ENCODE measurements at places on chromosomes 7 and 10. TPM values are rescaled to one million over a fixed set of nuclear protein-coding genes. Genes with fewer than 3 reads are reported as not detected.

DNA sequence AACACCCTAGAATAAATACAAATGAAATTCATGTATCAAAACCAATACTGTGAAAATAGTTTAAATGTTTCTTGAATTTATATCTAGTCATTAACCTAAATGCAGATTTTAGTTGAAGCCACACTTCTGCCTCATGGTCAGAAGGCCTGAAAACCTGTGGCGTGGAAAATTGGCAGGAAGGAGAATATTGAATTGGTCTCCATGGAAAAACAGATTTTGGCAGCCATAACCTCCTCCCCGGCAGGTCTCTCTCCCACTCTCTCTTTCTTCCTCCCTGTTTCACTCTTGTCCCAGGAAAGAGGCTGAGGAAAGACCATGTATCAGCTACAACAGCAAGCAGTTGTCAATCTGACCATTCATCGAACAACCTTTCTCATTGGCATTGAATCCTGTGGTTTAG is 160.6 kb upstream of the YAE1 start:
- DNase-seq: no peak

GRCh38 chr7:3063016-3063753 is 19.5 kb upstream of the CARD11 start:
- DNase-seq: no peak

DNA sequence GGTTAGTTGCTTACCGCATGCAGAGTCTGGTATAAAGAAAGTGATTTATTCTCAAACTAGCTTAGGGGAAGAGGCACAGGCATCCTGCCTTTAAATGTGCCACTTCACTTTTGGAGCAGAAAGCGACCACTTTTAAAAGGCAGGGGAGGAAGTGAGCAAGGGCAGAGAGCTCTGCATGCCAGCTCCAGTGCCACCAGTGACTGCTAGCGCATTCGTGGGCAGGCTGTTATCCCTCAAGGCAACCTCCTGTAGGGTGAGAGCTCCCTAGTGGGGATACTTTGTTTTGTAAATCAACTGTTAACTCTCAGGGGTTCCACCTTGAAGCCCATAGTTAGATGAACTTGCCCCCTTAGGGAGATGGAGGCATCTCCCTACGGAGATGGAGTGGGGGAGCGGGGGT is 29.4 kb upstream of the GRB10 start:
- DNase-seq: no peak

GRCh38 chr10:21907436-21907835 is 96.1 kb downstream of the DNAJC1 start:
- no peak for DNase-seq

DNA sequence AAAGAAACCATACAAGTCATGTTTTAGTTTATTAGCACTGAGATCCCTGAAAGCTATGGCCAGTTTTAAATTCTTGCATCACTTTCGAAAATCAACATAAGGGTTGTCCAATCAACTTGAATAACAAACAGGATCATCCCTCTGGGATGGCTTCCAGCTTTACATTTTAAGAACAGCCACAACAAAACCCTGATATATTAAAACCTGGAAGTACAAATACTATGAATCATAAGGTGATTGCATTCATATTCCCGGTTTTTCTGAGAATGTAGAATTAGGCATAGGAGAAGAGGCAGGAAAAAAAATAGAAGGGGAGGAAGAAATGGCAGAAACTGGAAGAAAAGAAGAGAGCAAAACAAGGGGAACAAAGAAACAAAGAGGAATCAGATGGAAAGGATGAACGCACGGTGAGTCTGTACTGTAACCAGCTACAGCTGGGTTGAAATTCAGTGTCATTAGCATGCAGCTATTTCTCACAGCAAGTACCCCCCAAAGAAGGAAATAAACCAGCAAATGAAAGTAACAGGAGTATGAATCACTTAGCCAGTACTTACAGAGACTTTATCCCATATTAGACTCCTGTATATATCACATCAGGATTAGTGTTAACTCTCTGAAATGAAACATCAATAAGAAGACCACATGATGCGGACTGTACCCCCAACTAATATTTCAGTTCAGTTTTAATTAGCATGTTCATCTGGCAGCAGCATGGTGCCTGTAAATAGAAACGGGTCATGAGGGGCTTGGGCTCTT is 301.3 kb downstream of the RNLS start:
- DNase-seq: no peak

GRCh38 chr10:58512491-58513187 is at the start of gene BICC1:
BICC1 (plus strand) TSS chr10:58512872; CDS start chr10:58513144, 272 bp downstream.
- peak; percentile 57 for DNase-seq

GRCh38 chr10:113646336-113647201 is 17.3 kb downstream of the NRAP start:
- DNase-seq: no peak

- DNase-seq: no peak
These were observed 114.8 kb downstream of the FAM53B start for GRCh38 chr10:124629415-124629814.

GRCh38 chr7:31958226-31958625 is 112.0 kb downstream of the PDE1C start:
- DNase-seq: no peak

DNA sequence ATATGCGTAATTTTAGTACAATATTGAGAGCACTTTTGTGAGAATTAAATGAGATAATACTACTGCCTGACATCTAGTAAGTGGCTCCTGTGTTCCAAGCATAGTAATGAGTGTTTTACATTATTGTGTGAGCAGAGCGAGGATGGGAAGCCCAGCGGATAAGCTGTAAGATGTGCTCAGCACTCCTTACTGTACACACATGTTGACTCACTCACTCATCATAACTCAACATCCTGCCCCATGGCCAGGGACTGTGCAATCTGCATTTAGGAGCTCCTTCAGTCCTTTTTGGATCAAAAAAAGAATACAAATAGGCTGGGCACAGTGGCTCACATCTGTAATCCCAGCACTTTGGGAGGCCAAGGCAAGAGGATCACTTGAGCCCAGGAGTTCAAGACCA is 72.9 kb upstream of the NEBL start:
- peak; percentile 49 for DNase-seq

DNA sequence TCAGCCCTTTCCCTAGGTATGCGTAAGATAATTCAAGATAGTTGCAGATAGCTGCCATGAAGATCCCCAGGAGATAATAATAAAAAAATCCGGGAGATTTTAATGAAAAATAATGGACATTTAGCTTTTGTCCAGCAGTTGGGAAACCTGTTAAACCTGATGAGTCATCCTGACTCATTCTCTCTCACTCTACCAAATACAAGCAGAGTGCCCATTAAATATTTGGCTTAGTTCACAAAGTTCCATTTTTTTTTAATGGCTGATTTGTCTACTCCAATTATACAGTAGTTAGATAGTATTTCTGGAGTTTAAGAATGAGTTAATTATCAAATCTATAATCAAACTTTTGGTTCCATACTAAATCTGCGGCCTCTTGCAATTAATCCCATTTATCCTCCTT is 2.1 kb upstream of the SHTN1 start:
- no peak for DNase-seq

GRCh38 chr7:98956469-98956868 is 78.1 kb downstream of the TRRAP start:
- DNase-seq: no peak

The HOXA1 gene
- 0.27 TPM for total RNA-seq

The CPXM2 gene
- 0.52 TPM for total RNA-seq

The CCL24 gene
- not detected for total RNA-seq

The SPDYE6 gene
- not detected for total RNA-seq

The PTN gene
- 0.20 TPM for total RNA-seq

The PON1 gene
- not detected for total RNA-seq

The CLDN3 gene
- total RNA-seq: not detected

The FEZF1 gene
- total RNA-seq: not detected

The CALCR gene
- total RNA-seq: not detected

Measured in MG63 (cell line).